ENCODE measurements at places on chromosomes 7 and 10. TPM values are rescaled to one million over a fixed set of nuclear protein-coding genes. Genes with fewer than 3 reads are reported as not detected.

DYDC2 gene
- total RNA-seq: not detected

- no peak for DNase-seq
Measured at GRCh38 chr10:120177330-120177729, 279.7 kb upstream of the PLPP4 start.

DNA sequence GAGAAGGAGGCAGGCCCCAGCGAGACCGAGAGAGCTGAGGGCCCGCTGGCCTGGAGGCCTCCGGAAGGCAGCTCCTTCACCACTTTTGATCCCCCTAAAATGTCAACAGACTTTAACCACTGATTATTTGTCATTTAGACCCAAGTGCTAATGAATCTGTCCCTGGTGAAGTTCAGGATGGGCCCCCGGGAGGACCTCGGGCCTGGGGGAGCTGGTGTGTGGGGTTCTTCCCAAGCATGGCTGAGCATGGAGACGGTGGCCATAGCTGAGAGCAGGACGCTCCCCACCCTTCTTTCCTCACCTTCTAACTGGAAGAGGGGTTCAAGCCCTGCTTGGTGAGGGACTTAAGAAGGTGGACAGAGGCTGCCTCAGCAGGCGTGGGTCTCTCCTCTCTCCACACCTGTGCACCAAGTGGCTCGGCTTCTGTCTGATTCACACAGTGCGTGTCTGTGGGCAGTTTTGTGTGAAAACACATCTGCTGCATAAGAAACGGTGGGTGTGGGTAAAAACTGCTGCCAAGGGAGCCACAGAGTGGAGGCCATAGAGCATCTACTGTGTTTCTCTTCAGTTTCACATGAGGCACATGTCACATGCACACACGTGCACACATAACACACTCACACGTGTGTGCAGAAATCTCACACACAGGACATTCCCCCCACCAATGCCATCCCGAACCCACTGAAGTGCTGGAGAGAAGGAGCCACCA is 53.5 kb upstream of the VIPR2 start:
- DNase-seq: no peak

GRCh38 chr10:27104919-27105318 is 4.6 kb upstream of the ANKRD26 start:
- no peak for DNase-seq

DNA sequence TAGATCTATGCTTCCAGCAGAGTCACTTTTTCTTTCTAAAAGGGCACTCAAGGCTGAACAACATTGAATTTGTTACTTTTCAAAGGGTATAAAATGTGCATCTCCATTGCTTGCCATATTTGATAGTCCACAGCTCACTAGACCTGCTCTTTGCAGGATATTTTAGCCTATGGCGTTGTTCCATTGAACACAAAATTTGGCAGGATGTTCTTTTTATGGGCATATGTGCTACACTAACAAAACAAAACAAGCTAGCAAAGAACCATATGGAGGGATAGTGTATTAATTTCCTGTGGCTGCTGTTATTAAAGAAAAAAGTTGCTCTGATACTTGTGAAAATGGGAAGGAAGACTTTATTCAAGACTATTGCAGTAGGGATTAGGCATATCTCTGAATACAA is 828.7 kb downstream of the TYW1 start:
- DNase-seq: no peak
